ENCODE measurements at places on chromosomes 2 and 18.

GRCh38 chr2:127362971-127363370, 24.8 kb downstream of the MAP3K2 start:
- DNase-seq = no peak

- no peak for DNase-seq
These were observed 58.4 kb downstream of the GYPC start for GRCh38 chr2:126714191-126714965.

DNA sequence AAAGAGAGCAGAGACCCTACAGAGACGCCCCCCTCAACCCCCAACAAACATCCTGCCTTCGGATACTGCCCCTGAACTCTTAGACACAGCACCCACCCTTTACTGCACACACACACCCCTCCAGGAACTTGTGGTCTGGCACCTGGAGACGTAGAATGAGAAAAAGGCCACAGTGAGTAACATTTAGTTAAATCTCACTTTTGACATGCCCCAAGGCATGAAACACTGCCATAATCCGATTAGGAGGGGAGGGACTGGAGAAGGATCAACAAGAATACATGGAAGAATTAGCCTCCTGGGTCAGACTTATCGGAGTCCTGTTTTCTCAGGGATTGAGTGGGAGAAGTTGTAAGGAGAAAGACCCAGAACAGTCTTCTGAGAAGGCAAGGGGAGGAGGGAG, 4.1 kb downstream of the CDK5R2 start:
- no peak for DNase-seq

- DNase-seq = no peak
These were observed 85.2 kb downstream of the GLI2 start for GRCh38 chr2:120820953-120821279.

DNA sequence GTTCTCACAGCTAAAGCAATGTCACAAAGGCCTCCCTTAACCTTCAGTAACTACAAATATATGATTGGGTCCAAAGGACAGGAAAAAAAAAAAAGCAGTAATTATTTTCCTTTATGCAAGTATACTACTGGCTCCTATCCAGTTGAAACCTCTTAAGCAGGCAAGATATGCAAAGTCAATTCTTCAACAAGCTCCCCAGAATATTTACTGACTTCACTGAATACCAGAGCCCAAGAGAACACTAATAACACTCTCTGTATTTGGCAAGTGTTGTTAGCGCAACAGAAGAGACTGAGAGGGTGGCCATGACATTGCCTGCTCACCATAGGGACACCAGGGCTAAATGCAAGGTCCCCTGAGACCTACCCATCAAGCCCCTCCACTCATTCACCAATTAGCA, 74.5 kb downstream of the AP1S3 start:
- no peak for DNase-seq

DNA sequence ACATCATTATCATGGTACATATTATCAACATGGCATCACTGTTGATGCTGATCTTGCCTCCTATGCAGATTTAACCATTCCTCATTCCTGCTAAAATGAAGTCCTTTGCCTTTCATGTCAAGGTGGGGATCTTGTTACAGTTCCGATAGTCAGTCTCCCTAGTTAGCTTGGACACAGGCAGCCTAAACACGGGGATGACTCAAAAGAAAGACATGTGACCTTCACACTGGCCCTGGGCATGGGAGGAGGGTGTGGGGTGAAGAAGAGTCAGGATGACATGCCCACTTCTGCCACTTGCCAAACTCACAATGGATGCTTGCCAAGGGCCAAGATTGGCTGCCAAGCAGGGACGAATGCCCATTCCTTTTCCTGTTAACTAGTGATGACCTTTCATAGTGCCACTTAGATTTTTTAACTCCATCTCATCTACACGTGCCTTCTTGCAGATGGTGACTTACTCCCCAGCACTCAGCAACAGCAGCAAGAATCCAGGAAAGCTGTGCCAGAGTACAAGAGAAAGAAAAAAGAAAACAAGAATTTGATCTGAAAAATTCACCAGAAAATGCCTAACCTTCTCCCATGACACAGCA, 13.9 kb upstream of the SLC1A4 start:
- no peak for DNase-seq

DNA sequence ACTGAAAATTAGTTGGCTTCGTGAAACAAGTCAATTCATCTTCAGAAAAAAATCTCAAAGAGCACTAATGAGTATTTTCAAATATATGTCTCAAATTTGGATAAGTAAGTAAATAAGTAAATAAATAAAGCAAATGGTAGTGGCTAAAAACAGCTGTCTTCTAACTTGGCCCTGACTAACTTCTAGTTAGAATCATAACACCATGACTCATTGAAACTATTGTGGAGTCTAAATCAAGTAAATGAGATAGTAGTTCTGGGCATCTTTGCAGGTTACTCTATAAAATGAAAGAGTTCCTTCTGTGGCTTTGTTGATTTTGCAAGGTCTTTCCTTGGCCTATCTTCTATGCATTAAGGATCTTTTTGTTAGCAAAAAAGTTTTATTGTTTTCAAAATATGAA, 110.7 kb downstream of the SLC8A1 start:
- no peak for DNase-seq

- DNase-seq = no peak
These were observed 9.8 kb upstream of the ERBB4 start for GRCh38 chr2:212548455-212548819.

- no peak for DNase-seq
These were observed 8.7 kb upstream of the HTR2B start for GRCh38 chr2:231133365-231134099.

- no peak for DNase-seq
These were observed 64.6 kb upstream of the ST8SIA3 start for GRCh38 chr18:57287766-57288165.

All from iPS DF 6.9 (cell line).